ENCODE measurements at places on chromosomes 2 and 18.
A peak's percentile ranks its signal among the peaks of the same experiment; 100 is the strongest.

- DNase-seq: no peak
Measured at GRCh38 chr18:49020621-49021021, 69.9 kb upstream of the SMAD7 start.

- DNase-seq: no peak
Measured at GRCh38 chr18:74213429-74213828, 65.1 kb downstream of the TIMM21 start.

- DNase-seq: peak; percentile 72
Measured at GRCh38 chr2:101704046-101704466, 6.5 kb downstream of the MAP4K4 start.

DNA sequence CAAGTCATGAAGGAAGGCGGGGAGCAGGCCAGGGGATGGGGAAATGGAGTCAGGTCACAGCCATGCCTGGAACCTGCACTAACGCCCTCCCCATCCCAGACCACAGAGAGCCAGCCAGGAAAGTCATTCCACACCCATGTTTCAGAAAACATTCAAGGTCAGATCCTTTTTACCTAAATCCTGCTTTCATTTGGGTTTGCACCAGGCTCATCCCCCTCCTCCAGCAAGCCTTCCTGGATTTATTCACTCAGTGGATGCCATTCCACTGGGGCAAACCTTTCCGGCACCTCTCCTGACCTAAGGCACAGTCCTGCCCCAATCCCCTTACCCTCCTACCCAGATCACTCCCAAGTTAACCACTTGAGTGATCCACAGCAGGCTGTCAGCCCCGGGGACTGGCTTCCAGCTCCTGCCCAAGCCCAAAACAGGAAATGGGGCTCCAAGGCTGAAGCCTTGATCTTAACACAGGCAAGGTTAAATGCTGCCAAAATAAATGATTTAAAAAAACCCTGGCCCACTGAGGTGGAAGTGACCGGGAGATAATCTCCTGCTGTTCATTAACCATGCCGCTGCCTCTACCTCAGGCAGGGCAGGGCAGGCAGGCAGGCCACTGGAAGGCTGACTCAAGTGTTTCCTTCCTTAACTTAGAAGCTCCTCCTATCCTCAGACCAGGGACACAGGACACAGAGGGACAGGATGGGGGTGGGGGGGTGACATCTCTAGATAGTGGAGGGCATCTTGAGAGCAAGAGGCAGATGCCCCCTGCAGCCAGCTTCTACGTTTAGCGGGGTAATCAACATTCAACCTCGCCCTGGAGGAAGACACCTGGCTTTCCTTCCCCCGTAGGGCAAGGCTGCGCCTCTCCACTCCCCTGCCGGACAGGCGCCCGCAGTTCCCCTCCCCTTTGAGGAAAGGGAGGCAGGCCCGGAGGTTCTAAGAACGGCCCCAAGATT is 1.4 kb downstream of the RAB11FIP5 start:
- no peak for DNase-seq

DNA sequence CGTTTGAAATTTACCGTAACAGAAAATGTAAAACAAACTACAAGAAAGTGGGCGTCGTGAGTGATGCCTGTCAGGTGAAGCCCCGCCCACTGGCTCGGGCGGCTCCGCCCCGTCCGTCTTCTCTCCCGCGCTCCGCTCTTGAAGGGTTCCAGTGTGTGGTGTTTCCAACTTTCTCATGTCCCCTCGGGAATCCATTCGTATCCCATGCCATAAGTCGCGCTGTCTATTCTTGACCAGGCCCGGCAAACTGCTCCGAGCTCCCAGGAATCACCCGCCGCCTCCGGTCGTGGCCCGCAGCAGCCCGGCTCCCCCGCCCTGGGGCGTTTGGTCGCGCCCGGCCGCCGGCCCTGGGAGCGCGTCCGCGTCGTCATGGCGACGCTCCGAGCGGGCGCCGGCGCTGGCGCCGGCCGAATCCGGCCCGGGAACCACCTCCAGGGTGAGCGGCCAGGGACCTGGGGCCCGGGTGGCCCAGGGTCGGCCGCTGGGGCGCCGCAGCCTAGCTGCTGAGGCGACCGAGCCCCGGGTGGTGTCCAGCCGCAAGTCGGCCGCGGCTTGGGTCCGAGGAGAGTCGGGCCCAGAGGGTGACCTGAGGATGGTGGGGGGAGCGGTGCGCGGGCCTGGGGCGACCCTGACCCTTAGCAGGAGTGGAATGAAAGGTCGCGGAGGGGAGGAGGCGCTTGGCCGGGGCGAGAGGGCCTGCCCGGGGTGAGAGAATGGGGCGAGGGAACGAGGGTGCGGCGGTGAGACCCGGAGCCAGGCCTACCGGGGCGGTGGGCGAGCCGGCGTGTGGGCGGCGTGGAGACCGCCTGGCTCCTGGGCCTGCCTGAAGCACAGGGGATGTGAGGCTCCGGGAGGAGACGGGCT is at the start of gene CFAP221:
Gene CFAP221, plus strand, starts transcription at position 375 of the 864 bp plus-strand sequence. CDS start 1,683 bp downstream, outside the sequence.
- peak; percentile 33 for DNase-seq

GRCh38 chr18:77062518-77063003 is 70.0 kb downstream of the MBP start:
- DNase-seq: no peak

GRCh38 chr2:33275689-33276444 is 200.6 kb upstream of the RASGRP3 start:
- DNase-seq: no peak

- DNase-seq: peak; percentile 92
Measured at GRCh38 chr2:207330912-207331311, 165.2 kb upstream of the KLF7 start.

DNA sequence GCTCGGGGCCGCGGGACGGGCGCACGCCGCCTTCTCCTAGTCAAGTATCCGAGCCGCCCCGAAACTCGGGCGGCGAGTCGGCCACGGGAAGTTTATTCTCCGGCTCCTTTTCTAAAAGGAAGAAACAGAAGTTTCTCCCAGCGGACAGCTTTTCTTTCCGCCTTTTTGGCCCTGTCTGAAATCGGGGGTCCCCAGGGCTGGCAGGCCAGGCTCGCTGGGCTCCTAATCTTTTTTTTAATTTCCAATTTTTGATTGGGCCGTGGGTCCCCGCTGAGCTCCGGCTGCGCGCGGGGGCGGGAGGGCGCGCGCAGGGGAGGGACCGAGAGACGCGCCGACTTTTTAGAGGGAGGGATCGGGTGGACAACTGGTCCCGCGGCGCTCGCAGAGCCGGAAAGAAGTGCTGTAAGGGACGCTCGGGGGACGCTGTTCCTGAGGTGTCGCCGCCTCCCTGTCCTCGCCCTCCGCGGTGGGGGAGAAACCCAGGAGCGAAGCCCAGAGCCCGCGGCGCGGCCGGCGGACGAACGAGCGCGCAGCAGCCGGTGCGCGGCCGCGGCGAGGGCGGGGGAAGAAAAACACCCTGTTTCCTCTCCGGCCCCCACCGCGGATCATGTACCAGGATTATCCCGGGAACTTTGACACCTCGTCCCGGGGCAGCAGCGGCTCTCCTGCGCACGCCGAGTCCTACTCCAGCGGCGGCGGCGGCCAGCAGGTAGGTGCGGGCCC is 617 bp downstream of the FOSL2 start:
- peak; percentile 50 for DNase-seq

GRCh38 chr18:68874361-68874760 is 76.5 kb downstream of the CCDC102B start:
- DNase-seq: peak; percentile 6

GRCh38 chr2:220512419-220512818 is 885.0 kb downstream of the SLC4A3 start:
- no peak for DNase-seq

DNA sequence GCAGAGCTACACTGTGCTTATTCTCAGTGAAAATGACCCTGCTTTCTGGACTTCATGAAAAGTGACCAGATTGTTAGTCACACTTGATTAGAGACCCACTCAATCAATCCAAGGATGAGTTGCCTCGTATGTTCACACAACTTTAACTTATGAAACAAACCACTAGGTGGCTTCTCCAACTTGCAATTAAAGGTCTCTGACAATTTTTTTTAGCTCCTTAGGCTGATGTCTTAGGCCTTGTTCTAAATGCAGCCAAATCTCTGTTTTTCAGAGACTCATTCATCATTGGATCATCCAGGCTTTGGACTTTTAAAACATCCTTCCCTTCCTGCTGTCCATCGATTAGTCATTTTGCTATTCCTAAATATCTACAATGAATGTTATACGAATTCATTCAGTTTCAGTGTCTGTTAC is 63.4 kb downstream of the MREG start:
- DNase-seq: peak; percentile 50
